ENCODE measurements at places on chromosomes 1 and 21.

GRCh38 chr1:81118550-81118949 is 682.2 kb upstream of the ADGRL2 start:
- no peak for DNase-seq

DNA sequence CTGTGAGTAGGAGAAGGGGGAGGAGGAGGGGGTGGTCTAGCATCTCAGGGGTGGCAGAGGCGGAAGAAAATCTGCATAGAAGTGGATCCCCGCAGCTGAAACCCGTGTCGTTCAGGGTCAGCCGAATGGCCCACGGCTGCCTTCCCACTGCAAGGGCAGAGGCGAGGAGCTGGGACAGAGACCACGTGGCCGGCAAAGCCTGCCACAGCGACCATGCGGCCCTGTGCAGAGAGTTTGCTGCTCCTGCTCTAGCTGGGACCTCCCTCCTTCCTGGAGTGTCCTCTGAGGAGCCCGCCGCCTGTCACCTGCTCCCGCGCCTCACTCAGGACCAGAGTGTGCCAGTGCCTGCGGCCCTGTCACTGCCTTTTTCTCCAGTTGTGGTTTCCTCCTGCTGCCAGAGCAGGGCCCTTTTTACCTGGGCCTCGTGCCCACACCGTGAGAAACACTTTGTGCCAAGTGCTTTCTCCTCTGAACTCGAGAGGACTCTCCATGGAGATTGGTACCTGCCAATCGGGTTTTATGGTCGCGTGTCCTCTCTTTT is 5.4 kb upstream of the TRPM2 start:
- no peak for DNase-seq

DNA sequence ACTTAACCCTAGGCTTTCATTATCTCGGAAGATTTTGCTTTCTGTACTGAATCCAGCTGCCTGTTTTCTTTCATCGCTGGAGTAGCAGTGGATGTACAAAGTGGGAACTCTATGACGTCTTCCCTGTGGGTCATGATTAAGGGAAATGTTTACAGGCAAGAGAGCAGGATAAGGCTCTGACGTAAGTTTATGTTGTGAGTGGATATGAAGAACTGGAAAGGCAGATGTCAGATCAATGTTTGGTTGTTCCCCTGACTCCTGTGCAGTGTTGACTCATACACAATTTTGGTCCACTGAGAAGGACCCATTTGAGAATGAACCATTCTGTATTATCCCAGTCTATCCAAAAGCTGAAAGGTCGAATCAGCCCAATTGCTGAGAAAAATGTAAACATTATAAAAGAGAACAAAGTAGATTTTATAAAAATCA is 292.4 kb downstream of the GRIK1 start:
- no peak for DNase-seq

GRCh38 chr1:224559981-224560728 is 56.0 kb upstream of the CNIH3 start:
- DNase-seq: no peak

DNA sequence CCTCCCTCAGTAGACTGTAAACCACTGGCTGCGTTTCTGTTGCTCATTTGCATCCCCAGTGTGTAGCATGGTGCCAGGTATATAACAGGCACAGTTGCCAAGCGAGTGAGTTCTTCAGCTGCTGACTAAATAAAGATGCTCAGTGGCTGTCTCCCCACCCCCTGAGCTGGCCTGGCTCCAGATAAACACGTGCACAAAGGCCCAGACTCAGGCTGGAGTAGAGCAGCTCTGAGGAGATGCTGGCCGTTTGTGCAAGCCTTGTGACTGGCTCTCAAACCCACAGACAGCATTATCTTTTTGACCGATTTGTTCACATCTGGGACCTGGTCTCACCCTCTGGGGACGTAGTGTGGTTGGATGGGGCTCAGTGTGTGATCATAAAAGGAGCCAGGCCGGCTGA is 7.1 kb downstream of the CHRNB2 start:
- no peak for DNase-seq

GRCh38 chr1:2206813-2207487 is 12.4 kb upstream of the FAAP20 start:
- DNase-seq: no peak

- no peak for DNase-seq
Measured at GRCh38 chr1:212060632-212061472, 25.3 kb downstream of the DTL start.

DNA sequence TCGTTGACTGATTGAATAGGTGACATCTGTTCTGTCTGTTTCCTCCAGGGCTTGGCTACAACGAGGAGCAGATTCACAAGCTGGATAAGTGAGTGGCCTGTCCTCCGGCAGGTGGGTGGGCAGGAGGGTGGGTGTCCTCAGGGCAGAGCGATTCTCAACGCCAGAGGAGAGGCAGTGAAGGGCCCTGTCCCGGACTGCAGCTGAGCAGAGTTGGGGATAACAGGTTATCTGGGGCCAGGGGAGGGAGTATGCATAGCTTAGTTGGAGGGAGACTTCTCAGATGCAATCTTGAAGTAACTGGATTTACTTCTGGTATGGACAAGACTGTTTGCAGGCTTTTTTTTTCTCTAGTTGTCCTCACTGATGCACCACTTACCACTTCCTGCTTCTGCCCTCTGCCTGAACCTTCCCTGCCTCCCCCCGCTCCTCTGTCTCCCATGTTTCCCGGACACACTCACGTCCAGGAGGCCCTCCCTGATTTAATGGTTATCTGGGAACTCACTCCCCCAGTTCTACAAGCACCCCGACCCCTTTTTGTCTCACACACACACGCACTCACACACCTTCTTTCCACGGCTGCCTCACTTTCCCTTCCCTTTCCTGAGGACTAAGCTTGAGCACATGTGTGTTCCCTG is 16.4 kb upstream of the RASSF5 start:
- DNase-seq: no peak

GRCh38 chr1:54800899-54801759 is at the start of gene TTC22:
Gene TTC22 (minus strand): TSS chr1:54801323. CDS start chr1:54801163, 160 bp downstream.
- DNase-seq: no peak

DNA sequence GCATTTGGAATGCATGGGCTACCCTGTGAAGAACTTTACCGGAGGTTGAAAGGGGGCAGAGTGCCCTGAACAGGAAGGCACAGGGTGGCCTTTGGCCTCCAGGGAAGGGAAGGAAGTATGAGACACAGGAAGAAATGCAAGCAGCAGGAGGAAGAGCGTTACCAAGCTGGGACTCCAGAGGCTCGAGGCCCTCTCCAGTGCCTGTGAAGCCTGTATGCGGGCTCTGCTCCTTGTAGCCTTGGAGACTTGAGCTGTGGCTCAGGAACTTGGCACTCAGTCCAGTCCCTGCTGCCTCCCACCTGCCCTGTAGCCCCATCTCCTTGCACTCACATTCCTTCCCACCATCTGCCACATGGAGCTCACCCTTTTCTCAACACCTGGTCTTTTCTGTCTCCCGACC is 33.5 kb upstream of the RNF19B start:
- DNase-seq: no peak

Measured in GOT3 (cell line).